ENCODE measurements at places on chromosomes 5 and 9.
A peak's percentile ranks its signal among the peaks of the same experiment; 100 is the strongest.

DNA sequence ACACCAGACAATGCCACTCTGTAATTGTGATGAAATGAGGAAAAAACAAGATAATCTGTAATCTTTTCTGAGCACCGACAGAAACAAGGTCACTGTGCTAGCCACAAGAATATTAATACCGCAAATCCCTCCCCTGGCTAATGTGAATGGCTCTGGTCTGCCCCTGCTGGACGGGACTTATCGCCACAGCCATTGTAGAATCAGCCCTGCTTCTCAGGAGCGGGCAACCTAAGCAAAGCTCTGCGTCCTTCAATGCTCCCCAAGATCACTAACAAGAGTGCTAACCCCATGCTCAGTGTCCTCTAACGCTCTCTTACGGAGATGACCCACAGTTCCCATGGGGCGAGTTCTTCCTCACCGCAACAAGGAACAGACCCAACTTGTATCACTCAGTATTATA lies 42.7 kb downstream of the OR2V1 start:
- no peak for DNase-seq

DNA sequence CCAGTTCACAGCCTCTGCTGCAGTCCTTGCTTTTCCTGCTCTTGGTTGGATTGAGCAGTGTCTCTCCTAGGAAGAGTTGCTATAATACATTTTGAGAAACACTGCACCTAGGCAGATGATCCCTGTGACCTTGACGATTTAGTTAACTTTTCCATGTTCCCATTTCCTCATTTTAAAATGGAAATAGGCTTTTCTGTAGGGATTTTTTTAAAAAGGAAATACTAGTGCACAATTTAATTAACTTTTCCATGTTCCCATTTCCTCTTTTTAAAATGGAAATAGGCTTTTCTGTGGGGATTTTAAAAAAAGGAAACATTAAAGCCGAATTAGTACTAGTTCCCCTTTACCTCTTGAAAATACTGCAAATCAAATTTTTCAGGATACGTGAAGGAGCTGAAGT lies 4.7 kb downstream of the ATP6V0E1 start:
- no peak for DNase-seq

GRCh38 chr9:4572184-4572826 lies 82.0 kb downstream of the SLC1A1 start:
- no peak for DNase-seq

DNA sequence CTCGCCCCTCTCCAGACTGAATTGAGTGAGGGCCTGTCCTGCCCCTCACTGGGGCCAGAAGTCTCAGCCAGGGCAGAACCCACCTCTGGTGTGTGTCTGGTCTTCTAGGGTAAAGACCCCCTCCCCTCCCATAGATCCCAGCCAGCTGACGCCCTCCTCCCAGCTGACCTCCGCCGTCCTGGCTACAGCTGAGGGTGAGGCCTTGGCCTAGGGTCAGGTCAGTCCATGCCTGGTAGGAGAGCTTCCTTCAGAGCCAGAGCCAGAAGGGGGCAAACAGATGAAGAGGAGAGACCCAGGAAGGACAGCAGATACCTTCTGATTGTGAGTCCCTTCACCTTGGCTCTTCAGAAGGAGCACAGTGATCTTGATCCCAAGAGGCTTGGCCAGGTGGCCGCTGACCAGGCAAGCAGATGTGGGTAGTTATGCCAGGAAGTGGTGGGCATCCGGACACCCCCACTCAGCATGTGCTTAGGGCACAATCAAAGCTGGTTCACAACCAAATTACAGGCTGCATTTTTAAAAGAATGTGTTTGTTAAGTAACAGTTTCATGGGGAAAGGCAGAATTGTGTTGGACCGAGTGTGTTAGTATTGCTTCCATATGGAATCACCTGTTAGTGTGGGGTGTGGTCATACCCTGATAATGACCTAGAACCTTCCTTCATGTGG lies 29.9 kb downstream of the JADE2 start:
- DNase-seq, result no peak

- no peak for DNase-seq
Observed at GRCh38 chr5:159175547-159175946, 33.8 kb downstream of the RNF145 start.

DNA sequence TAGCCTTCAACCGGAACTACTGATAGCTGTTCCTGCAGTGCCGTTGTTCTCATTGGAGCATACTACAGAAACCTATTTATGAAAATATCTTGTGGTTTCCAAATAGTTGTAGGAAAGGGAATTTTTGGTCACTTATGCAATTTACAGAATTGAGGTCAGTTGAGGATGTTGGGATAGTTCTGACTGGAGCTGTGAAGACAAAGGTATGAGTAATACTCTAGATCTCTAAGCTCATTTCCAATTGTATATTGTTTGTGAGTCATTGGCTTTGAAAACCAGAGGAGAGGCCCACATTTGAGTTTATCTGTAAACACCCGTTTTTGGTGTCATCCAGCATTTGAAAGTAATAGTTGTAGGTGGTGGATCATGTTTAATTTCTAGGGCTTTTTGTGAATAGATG lies 561.3 kb upstream of the WWC1 start:
- DNase-seq, result no peak

GRCh38 chr5:23461576-23461975 lies 45.8 kb upstream of the PRDM9 start:
- DNase-seq, result no peak

DNA sequence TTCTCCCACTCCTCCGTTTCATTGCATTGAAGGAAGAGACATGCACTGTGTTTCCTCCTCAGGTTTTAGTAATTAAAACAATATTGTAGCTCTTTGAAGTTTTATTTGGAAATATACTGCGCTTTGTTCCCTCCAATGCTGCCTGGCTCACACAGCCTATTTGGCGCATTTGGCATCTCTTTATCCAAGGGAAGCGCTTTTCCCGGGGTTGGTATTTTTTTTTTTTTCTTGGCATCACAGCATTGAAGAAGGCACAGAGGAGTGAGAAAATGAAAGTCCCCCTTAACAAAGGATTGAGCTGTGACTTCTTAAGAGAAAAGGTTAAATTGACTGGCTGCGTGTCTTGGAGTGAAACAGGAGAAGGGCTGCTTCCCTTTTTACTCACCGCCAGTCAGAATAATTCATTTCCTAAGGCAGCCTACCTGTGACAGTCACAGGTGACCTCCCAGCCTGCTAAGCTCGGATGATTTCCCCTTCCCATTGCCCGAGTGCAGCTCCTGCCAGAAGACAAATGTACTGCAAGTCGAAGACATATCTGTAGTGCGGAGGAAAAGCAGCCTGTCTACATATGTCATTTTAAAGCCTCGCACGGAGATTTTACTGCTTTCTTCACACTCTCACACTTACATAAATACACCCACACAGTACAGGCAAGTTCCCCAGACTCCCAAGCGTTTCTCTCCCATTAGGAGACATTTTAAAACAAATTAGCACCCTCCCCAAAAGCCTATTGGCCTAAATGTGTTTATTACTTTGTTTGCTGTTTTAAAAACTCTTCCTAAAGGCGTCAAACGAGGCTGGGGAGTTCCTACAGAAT lies 665.5 kb upstream of the ZNF608 start:
- no peak for DNase-seq

GRCh38 chr9:111621895-111622480 lies 9.1 kb upstream of the DNAJC25 start:
- DNase-seq, result peak; percentile 51

DNA sequence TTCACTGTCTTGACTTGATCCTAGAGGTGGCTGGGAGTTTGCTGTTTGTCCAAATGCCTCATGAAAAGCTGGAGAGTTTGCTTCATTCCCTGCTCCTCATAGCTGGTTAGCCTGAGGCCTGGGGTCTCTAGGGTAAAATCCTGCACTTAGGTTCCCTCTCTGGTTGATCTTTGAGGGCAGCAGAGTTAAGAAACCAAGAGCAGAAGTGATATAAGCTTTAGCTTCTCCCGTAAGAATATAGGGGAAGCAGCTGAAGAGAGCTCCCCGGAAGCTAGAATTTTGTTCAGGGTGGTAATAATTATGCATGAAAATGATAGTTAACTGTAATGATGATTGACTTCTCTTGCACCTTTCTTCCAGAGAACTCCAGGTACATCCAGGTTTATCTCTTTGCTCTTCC lies 1.4 kb downstream of the FAM53C start:
- no peak for DNase-seq

DNA sequence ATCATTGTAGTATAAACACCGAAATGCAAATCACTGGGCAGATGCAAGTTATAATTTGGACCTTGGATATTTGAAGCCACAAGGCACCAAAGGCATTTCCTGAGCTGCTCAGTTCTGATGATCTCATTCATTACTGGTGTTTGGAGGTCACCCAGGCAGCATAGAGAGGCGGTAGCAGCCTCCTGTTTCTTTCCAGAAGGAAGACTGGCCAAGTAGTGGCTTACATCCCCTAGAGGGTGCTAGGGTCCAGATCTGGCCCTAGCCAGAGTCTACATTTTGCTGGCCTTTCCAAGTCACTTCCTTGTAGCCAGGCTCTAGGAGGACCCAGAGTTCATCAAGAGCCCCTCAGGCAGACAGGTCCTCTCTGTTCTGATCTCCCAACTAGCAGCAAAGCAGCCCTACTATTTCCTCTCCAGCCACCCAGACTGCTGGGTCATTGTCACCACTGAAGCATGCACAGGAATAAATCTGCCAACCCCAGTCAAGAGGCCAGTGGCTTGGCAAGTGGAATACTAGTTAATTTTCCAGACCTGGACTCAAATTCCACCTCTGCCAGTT lies 33.4 kb upstream of the TTC1 start:
- no peak for DNase-seq

GRCh38 chr9:124512806-124513204 lies 5.6 kb upstream of the NR5A1 start:
- DNase-seq, result no peak

DNA sequence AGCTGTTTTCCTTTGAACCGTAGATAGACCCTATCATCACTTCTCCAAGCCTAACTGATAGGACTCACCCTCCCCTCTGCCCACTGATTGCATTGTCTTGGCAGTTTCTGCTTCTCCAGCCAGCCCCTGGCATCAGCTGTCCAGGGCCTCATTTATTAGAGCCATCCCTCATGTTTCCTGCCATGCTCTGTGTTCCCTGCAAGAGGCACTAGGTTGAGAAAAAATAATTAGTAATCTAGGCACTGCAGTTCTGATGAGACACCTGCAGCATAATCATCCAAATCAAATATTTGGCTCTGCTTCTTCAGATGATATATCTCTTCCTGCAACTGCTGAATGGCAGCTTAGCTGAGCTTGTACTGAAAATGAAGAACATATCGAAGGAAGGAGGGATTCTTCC lies 303.0 kb upstream of the TLE4 start:
- DNase-seq, result no peak

- DNase-seq, result no peak
Observed at GRCh38 chr9:90074316-90074962, 469.6 kb downstream of the GADD45G start.

DNA sequence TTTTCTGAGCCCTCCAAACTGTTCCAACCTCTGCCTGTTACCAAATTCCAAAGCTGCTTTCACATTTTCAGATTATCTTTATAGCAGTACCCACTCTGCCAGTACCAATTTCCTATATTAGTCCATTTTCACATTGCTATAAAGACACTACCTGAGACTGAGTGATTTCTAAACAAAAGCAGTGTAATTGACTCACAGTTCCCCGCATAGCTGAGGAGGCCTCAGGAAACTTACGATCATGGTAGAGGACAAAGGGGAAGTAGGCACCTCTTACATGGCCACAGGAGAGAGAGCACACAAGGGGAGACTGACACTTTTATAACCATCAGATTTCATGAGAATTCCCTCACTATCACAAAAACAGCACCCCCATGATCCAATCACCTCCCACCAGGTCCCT lies 105.0 kb downstream of the DTWD2 start:
- DNase-seq, result no peak

DNA sequence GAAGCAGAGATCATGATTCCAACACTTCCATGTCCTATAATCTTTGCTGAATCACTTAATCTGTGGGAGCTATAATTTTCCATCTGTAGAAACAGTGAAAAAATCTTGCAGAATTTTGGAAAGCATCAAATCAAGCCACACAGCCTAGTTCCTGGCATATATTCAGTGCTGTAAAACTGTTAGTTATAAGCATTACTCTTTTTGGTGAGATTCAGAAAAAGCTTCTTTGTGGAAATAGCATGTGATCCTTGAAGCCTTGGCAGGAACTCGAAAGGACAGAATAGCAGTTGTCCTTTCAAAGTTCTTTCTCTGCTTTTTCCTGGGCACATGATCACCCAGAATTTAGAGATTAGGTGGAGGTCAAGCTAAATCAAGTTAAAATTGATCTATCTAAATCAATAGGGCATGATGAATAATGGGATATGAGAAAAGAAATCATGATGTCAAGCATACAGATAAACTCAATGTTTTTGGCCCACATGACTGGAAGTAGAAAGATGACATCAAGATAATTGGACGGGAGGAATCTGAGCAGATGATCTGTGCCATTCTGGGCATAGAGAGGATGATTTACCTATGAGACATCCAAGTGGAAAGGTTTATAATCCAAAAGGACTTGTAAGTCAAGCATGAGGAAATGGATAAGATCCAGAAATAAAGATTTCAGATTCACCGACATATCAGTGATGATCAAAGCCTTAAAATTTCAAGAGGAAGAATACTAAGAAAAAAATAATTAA lies 73.1 kb downstream of the TMEM232 start:
- DNase-seq, result no peak

DNA sequence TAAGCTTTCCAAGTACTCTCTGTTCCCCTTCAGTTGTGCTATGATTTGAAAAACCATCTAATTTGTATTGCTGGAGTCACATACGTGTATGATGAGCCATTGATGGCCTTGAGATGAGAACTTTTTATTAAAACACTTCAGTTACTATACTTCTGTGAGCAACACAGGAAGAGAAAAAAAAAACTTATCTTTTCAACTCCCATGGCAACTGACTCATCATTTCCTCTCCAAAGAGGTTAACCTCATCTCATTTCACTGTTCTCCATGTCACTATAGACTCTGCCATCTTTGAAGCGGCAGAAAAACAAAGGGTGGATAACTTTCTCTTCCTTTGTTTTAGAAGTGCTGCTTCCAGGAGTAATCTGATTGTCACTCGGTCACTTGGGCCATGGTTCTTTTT lies 104.3 kb upstream of the PCSK1 start:
- DNase-seq, result no peak

- no peak for DNase-seq
Observed at GRCh38 chr9:98660541-98660940, 48.2 kb downstream of the GABBR2 start.

DNA sequence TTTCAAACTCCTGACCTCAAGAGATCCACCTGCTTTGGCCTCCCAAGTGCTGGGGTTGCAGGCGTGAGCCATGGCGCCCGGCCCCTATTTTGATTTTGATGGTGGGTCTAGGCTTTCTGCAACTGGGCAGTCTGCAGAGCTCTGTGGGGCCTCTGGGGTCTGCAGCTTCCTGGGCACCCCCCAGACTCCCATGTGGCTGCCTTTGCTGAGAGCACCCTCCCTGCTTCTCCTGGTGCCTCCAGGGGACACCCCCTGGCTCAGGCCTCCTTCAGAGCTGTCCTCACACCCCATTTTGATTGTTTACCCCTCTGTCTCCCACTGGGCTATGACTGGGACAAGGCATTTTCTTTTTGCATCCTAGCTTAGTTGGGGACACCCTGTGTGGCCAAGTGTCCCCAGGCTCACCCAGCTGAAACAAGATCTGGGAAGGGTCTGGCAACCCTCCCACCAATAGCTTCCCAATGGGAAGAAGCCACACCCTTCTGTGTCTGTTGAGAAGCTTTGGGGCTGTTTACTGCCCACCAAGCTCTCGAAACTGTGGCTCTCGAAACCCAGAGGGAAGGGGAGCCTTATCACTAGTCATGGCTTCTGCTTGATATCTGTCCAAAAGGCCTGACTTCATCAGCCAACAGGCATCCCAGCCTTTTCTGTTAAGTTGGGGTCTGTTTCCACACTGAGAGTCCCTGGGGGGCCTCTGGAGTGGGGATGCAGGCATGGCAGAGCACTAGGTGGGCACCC lies 204.4 kb upstream of the IER5L start:
- DNase-seq, result no peak

Measured in Panc1 (cell line).